ENCODE measurements at places on chromosomes 6 and 20.
A peak's percentile ranks its signal among the peaks of the same experiment; 100 is the strongest.

- DNase-seq: no peak
These were observed 118.7 kb downstream of the JARID2 start for GRCh38 chr6:15364401-15365037.

DNA sequence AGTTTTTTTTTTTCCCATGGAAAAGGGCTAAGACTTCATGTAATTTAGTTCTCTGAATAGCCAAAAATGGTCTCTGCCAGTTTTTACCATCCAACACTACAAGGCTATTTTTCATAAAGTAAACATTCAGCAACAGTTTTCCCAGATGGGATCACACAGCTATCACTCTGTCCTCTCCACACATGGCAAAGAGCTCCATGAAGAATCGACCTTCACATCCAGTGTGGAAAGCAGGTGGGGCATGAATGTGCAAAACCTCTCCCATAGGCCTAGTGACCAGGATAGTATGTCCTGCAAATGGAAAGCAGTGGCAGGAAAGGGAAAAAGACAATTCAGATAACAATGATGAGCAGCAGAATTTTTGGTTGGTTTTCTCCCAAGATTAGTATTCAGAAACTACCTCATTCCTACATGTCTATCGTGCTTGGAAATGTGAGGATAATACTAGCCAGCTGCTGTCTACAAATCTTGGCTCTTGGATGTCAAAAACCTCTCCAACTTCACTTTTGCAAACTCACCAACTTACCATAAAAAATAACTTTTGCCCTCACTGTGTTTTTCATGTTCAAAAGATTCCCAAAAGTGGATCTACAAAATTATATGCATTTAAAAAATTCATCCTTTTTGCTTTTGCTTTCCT lies 159.7 kb upstream of the MCHR2 start:
- no peak for DNase-seq

DNA sequence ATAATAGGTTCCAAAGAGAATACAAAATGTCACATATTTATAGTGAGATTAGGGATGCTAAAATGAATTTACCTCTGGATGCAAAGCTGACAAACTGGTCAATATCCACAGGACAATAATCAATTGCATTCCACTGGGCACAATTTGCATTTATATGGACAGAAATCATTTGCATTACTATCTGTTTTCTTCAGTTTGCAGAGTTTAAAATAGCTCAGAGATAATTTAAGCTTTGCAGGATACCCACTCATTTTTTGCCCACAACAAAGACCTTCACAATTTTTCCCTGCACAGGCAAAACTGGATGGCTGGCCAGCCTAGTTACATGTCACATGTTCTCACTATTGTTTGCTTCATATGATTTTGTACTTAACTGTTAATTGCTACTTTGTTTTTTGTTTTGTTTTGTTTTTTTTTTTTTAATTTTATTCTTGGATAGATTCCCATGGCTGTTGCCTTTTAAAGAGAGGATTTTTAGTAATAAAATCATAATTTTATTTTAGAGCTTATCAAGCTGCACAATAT lies 483.5 kb downstream of the UTRN start:
- no peak for DNase-seq

- DNase-seq: no peak
These were observed 126.7 kb upstream of the NEDD9 start for GRCh38 chr6:11358904-11359830.

GRCh38 chr20:22511943-22512910 lies 72.1 kb downstream of the FOXA2 start:
- no peak for DNase-seq

DNA sequence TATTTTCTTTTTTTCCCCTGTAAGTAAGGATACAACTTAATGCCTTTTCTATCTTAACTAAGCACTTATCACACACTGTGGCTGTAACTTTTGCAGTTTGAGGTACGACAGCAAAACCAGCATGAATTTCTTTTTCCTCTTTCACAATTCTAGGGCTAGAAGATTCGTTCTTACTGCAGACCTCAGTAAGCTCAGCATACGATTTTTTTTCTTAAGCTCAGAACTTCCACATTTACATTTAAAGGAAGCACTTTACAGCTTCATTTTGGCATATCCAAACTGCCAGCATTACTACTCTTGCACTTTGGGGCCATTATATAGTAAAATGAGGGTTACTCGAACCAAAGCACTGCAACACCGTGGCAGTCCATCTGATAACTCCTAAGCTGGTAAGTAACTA lies 889 bp upstream of the CHMP4B start:
- DNase-seq: no peak

DNA sequence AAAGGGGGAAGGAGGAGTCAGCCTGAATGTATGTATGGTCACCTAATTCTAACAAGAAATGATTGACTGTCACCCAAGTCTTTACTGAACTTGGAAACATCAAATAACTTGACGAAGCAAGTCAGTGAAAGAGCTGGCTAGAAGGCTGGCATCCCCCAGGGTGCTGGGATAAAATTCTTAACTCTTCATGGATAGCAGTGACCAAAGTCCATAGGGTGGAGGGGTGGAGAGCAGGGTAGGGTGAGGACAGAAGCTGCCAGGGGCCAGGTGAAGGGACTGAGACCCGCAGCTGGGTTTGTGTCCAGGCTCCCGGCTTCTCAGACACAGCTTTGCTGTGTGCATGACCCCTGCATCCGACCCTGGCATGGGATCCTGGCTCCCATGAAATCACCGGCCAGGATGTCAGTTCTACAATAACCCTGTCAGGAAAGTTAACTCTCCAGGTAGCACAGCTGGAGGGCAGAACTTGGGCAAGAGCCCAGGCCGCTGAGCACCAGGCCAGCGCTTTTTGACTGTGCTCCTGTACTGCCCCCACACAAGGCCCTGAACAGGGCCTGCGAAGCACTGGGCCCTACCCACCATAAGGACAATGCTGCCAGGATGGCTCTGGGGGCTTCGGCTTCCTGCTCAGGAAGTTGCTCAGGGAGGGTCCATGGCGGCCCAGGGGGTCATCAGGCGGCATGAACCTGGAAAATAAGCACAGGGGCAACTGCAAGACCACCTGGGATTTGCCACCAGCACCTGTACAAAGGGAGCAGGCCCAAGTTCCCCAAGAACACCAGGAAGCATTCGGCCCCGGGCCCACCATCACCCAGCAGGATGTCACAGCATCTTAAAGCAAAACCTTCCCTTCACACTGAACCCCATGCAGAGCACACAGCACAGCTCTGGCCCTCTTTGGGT lies 32.5 kb downstream of the ZC3H12D start:
- no peak for DNase-seq

GRCh38 chr6:167706313-167707109 lies 120.2 kb upstream of the AFDN start:
- peak; percentile 40 for DNase-seq

DNA sequence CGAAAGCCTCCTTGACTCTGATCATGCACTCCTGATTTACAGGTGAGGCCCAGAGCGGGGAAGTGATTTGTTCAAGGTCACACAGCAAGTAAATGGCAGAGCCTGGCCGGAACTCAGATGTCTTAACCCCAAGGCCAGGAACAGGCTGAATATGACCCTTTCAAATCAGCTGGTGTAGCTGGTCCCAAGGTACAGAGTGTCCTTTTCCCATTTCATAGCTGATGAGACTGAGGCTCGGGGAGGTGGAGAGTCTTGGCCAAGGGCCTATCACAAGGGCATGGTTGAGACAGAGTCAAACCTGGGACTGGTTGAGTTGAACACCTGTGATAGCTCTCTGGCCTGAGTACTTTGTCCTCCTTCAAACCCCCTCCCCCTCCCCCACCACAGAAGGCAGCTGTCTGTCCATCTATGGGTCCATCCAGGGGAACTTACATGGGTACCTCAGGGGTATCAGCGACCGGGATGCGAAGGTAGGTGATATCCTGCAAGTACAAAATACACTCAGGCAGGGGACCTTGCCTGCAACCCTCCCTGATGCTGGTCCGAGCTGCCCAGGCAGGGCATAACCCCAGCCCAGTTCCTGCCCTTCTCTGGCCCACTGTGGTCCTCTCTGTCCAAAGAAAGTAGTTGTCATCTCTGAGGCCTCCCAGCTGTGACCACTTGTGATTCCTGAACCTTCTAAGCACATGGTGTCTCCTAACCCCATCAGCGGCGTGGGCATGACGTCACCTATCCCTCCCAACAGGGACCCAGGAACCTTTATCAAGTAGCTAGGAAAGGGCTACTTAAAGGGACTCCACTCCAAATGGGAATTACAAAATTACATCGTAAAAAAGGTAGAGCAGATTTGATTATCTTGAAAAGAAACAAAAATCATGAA lies 5.6 kb downstream of the DUSP15 start:
- no peak for DNase-seq

DNA sequence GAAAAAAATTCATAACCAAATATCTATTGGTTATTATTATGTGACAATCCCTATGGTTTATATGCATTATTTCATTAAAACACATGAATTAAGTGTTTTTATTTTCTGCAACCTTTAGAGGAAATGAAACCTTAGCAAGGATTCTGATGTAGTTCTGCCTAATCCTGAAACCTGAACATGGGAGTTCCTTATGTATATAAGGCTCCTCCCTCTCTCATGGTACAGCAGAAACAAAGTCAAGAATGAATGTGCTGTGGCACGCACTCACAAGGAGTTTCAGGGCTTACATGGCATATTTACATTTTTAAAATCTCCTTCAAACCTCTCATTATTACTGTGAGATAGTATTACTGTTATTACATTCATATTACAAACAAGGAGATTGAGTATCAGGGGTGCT lies 426.4 kb upstream of the CITED2 start:
- no peak for DNase-seq

DNA sequence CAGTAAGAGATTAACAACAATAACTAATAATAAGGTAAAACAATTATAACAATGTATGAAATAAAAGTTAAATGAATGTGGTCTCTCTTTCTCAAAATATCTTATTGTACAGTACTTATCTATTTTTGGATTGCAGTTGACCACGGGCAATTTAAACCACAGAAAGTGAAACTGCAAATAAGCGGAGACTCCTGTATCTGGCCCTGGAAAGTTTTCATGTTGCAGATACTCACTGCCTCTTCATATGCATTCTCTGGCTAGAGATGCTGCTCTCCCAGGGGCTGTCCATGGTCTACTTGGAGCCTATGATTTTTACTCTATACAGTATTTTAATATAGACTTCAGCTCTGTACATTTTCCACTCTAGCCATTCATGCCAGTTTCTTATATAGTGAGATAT lies 230.8 kb downstream of the FUT9 start:
- no peak for DNase-seq

DNA sequence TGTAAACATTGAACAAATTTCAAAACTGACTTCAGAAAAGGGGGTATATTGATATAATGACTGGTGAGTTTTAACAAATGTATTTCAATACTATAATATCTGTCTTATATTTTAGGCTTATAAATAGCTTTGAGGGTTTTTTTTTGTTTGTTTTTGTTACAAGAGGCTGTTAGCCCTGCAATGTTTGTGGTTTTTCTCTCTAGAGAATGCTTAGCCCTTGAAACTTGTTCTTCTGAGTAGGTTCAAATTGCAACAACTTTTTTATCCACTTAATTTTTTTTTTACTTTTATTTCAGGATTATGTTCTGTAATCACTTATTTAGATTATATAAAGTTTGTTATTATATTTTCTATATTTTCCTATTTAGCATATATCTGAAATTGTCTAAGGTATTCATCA lies 333.2 kb downstream of the RIMS1 start:
- DNase-seq: no peak

DNA sequence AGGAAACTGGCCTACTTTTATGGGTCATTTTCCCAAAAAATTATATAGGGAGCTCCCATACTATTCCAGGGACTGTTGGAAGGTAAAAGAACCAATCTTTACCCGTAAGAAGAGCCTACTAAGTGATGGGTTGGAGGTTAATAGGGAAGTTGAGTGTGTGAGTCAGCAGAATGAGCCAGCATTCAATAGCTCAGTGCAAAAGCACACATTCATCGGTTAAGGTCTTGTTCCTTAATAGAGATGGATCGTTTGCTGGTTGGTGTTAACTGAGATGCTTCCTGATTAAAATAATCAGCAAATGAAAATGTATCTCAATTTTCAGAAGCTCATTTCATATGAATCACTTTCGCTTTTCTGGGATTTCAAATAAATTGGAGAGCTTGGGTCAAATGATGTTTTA lies 115.3 kb upstream of the MRPS10 start:
- no peak for DNase-seq

DNA sequence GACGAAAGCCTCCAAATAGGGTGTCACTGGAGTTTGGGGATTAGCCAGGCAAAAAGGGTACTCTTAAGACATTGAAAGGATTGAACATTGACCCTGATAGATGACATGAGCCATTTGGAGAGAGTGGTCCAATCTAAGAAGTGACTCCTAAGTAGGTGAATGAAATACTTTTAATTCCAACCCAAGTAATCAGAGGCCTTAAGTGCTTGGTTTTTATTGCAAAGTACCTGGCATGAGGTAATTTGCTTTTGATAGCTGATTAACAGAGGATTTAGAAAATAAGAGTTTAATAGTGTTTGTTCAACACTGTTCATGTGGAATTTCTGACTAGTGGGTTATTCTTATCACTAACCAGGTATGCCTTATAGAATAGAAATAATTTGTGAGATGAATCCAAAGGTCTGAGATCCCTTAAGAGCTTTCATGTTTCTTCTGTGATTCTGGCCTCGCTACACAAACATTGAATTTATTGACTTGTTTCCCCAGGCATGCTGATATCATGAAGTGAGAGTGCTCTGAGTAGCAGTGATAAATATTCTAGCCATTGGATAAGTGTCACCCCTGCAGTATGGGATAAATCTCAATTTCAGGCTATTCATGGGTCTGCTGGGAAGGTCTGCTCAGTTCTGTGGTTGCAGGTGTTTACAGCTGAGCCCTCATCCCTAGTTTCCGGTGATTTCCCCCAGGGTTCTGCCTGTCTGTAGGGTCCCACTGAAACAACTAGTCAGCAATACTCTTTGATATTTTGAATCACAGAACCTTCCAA lies 6.5 kb downstream of the NCOA7 start:
- no peak for DNase-seq

DNA sequence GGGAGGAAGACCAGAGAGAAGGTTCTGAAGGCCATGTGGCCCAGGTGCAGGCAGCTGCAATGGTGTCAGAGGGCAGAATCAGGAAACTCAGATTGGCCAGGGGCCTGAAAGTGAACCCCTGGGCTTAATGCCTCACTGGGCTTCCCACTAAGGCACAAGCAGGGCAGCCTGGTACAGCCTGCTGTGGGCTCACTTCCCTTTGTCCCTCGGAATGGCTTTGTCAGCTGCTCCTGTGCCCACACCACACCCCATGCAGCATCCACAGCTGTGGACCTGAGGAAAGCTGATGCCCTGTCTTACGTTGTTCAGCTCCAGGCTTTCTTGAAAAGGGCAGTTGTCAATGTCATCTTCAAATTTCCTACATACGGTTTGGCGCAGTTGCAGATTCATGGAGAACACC lies 2.4 kb downstream of the CST9 start:
- no peak for DNase-seq

- no peak for DNase-seq
These were observed 140.0 kb upstream of the RNF217 start for GRCh38 chr6:124822204-124822613.

All from activated CD8-positive, alpha-beta memory T cell treated with anti-CD3 and anti-CD28 coated beads for 48 hours (primary cell).